ENCODE measurements at places on chromosomes 7 and 10. TPM values are rescaled to one million over a fixed set of nuclear protein-coding genes. Genes with fewer than 3 reads are reported as not detected.

PTPN20 gene
- not detected for total RNA-seq

PTPRZ1 gene
- total RNA-seq, result not detected

NRP1 gene
- total RNA-seq, result 0.23 TPM

CRYGN gene
- total RNA-seq, result 0.34 TPM

LIPK gene
- total RNA-seq, result not detected

KIAA1549 gene
- 1.2 TPM for total RNA-seq

NAT16 gene
- total RNA-seq, result not detected

CCDC136 gene
- total RNA-seq, result 8.9 TPM

PROSER2 gene
- 0.74 TPM for total RNA-seq

TRPV5 gene
- not detected for total RNA-seq

SPRN gene
- not detected for total RNA-seq

CALML5 gene
- total RNA-seq, result not detected

VWDE gene
- total RNA-seq, result 3.2 TPM

STEAP4 gene
- total RNA-seq, result not detected

UNCX gene
- not detected for total RNA-seq

FAM107B gene
- 130 TPM for total RNA-seq

MACC1 gene
- total RNA-seq, result 0.39 TPM

FGFBP3 gene
- 1.0 TPM for total RNA-seq

SCIN gene
- 0.39 TPM for total RNA-seq

HSPA12A gene
- not detected for total RNA-seq

BHLHA15 gene
- not detected for total RNA-seq

NPC1L1 gene
- total RNA-seq, result not detected

CACNB2 gene
- total RNA-seq, result not detected

NSUN6 gene
- 24.6 TPM for total RNA-seq

DMBT1 gene
- not detected for total RNA-seq

ODAD2 gene
- not detected for total RNA-seq

METTL27 gene
- not detected for total RNA-seq

RBM20 gene
- total RNA-seq, result not detected

INMT gene
- total RNA-seq, result not detected

CHAT gene
- total RNA-seq, result not detected

SLC16A12 gene
- not detected for total RNA-seq

NUP205 gene
- 109 TPM for total RNA-seq

FLNC gene
- not detected for total RNA-seq

All from activated CD8-positive, alpha-beta T cell treated with anti-CD3 and anti-CD28 coated beads, Interleukin-2, amount 10 ng/mL, durations not matched to agents 7 days and 5 days (primary cell).